Activated CD4-positive, alpha-beta T cell treated with anti-CD3 and anti-CD28 coated beads for 24 hours (primary cell): ENCODE measurements at places on chromosomes 7 and 10.
A peak's percentile ranks its signal among the peaks of the same experiment; 100 is the strongest.

- no peak for DNase-seq
Observed at GRCh38 chr7:109387530-109387929, 817.9 kb downstream of the DNAJB9 start.

DNA sequence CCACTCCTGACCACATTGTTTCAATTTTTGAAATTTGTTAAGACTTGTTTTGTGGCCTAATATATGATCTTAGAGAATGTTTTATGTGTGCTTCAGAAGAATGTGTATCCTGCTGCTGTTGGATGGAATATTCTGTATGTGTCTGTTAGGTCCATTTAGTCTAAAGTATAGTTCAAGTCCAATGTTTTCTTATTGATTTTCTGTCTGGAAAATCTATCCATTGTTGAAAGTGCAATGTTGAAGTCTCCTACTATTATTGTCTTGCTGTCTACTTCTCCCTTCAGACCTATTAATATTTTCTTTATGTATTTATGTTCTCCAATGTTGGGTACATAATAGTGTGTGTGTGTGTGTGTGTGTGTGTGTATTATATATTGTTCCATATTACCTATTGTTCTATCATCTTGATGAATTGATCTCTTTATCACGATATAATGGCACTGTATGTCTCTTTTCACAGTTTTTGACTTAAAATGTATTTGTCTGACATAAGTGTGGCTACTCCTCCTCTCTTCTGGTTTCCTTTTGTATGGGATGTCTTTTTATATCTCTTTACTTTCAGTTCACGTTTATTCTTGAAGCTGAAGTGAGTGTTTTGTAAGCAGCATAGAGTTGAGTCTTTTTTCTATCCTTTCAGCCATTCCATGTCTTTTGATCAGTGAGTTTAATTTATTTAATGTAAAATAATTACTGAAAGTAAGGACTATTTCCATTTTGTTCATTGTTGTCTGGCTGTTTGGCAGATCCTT lies 61.3 kb downstream of the AKR1D1 start:
- no peak for DNase-seq

DNA sequence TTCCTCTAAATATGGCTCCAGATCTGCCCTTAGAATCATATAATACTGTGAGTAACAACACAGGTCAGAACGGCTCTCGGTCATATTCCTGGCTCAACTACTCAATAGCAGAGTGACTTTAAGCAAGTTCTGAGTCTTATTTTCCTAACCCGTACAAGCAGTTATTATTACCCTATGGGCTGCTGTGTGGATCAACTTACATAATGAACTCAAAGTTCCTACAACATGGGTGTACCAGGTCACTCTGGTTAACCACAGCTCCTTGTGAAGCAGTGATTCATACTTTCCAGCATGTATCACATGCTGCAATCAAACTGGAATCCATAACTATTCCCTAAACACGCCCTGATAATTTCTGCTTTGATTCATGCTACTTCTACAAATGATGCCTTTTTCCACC lies 107.3 kb downstream of the LRRN3 start:
- DNase-seq: no peak

DNA sequence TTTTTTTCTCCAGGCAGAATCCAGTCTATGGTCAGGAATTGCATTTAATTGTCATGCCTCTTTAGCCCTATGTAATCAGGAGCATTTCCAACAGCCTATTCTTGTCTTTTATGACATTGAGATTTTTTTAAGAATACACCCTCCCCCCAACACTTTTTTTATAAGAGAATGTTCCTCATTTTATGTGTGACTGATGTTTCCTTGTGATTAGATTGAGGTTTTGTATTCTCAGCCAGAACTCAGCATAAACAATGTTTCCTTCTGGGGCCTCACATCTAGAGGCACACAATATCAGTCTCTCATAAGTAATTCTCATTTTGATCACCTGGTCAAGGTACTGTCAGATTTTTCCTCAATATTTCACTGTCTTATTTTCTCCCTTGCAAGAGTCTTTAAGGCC lies 193.4 kb upstream of the PDE1C start:
- DNase-seq: no peak

DNA sequence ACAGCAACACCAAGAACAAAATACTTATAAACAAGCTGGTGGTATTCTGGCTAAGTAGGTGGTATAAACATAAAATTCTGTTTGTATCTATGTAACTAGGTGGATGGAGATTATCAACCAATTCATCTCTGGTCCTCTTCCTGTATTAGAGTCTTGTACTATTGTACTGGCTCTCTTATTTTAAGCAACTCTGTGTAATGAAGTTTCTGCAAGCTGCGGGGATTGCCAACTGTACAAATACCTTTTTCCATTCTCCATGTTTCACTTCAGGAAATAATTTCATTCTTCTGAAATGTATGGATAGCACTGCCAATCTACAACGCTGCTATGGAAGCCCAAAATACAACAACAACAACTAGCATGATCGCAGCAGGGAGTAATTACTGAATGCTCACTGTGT lies 44.8 kb downstream of the JAZF1 start:
- DNase-seq: no peak

GRCh38 chr7:108189733-108190388 lies 59.7 kb upstream of the LAMB4 start:
- no peak for DNase-seq

GRCh38 chr10:59360605-59361405 lies 1.5 kb downstream of the FAM13C start:
- DNase-seq: no peak

- DNase-seq: no peak
Observed at GRCh38 chr7:31919678-31920369, 150.4 kb downstream of the PDE1C start.

DNA sequence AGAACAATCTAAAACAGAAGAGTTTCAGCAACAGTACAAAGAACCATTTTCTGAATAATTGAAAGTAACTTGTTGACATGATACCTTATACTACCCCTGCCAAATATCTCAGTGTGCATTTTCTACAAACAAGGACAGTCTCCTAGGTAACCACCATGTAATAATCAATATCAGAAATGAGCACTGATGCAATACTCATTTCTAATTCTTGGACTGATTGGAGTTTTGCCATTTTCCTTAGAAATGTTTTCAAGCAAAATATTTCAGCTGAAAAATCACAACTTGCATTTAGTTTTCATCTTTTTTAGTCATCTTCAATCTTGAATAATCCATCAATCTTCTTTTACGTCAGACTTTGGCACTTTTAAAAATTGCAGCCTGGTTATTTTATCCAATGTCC lies 420.2 kb downstream of the CDC14C start:
- no peak for DNase-seq

- no peak for DNase-seq
Observed at GRCh38 chr7:18361756-18362155, 133.8 kb upstream of the HDAC9 start.

DNA sequence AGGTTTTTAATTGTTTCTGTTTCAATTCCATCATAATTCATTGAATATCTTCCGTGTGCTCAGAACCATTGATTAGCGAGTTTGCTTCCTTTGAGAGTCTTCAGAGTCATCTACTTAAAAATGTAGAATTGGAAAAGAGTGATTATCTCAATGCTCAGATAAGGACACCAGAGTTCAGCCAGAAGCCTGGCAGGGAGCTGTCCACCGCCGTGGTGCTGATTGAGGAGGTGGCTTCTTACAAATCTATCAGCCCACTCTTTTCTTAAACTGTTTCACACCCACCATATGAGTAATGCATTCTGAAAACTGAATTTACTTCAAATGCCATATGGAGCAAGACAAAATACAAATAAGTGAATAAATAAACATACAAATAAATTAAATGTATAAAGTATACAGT lies 79.3 kb downstream of the INSYN2A start:
- peak; percentile 4 for DNase-seq

DNA sequence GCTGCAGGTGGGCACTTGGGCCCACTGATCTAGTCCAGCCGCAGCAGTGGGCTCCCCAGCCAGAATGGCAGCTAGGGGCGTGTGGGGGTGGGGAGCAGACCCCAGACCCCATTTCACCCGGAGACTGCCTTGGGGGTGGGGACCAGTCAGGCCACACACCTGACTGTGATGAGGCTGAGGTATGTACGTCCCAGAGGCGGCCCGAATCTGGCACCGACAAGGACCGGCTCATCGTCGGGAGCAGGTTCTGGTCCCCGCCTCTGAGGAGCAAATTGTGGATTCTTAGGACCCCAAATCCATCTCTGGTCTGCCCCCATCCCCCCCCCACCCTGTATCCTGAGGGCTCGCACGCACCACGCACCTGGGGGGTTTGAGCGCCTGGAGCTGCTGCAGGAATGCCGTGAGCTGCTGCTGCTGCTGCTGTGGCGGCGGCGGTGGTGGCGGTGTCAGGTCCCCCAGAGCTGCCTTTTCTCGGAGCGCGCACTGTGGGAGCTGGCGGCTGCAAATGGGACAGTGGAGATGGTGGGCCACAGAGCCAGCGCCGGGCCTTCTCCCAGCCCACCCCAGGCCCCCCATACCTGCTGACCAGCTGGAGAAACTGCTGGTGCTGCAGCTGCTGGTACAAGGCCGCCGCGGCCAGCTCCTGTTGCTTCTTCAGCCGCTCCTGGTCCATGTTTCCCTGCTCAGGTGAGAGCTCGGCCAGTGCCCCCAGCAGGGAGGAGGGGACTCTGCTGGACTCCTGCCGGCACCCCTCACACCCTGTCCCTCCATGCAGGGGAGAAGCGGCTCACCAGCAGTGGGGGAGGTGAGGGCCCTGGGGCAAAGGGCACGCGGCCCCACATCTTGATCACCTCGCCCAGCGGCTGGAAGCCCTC lies 10.2 kb downstream of the GIGYF1 start:
- DNase-seq: no peak

- no peak for DNase-seq
Observed at GRCh38 chr7:94591176-94591575, 64.8 kb downstream of the SGCE start.

- DNase-seq: no peak
Observed at GRCh38 chr7:68613405-68613804, 984.9 kb upstream of the AUTS2 start.

DNA sequence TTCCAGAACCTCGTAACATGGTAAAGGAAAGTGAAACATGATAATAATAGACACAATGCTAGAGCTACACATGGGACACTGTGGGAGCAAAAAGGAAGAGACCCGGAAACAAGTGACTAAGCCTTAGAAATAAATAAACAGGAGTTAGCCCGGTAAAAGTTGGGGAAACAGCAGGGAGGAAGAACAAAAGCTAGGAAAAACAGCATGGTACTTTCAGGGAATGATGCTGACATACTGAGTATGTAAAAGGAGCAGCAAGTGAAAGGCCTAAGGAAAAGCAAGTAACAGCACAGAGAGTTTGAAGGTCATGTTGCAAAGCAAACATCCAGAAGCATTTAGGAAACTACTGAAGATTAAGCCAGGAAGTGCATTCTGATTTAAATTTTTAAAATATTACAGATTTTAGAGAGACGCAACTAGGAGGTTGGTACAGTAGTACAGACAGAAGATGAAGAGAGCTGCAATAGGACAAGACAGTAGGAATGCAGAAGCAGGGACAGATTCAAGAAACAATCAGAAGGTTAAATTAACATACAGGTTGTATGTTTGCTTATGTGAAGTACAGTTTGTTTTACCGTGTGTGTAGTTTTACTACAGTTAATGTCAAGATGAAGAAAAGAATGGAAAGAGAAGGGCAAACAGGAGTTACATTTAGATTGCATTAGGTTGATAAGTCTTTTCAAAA lies 63.7 kb downstream of the ARHGAP12 start:
- DNase-seq: no peak

GRCh38 chr10:32373031-32373430 lies 26.1 kb upstream of the EPC1 start:
- no peak for DNase-seq

DNA sequence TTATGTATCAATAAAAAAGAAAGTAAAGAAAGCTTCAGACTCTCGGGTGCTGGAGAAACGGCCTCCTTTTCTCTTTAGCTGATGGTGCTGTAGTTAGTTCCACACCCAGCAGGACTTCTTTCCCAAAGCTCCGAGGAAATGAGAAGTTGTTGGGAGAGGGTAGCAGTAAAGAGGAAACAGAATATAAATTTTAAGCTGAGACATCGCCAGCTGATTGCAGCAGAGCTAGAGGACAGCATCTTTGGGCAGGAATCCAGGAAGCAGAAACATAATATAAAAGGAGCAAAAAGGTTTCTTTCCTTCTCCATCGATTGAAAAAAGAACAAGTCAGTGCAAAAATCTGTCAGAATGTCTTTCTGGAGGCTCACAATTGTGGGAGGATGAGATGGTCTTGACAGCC lies 616.9 kb upstream of the FOXK1 start:
- no peak for DNase-seq
